ENCODE measurements at places on chromosomes 16 and 17.

DNA sequence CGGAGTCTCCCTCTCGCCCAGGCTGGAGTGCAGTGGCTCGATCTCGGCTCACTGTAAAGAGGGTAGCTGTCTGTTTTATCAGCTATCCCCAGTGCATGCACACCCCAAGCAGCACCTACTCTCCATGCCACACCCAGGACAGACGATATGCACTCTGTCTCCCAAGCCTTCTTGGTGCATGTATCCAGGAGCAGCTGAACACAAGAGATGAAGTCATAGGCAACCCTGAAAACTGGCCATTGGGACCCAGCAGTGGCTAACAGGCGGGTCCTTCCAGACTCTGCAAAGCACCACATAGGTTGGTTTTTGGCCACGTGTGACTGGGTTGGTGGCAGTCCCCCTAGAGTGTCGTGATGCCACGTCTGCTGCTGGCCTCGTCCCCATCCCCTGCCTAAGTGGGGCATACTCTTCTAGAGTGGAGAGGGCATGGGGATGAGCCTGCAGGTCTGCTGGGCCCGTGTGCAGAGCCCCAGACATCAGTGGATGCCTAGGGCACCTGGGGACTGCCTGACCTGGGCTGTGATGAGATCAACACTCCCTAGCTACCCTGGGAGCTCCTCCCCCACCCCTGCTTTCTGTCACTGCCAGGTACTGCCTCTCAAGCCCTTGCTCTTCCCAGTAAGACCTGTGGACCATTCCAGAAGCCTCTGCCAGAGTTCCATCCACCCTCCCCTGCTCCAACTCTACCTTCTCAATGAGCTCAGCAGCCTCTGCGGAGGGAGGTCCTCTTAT lies 9.3 kb downstream of the PDE6G start:
- no peak for DNase-seq

- DNase-seq, result no peak
These were observed 22.4 kb upstream of the MEOX1 start for GRCh38 chr17:43683928-43684653.

DNA sequence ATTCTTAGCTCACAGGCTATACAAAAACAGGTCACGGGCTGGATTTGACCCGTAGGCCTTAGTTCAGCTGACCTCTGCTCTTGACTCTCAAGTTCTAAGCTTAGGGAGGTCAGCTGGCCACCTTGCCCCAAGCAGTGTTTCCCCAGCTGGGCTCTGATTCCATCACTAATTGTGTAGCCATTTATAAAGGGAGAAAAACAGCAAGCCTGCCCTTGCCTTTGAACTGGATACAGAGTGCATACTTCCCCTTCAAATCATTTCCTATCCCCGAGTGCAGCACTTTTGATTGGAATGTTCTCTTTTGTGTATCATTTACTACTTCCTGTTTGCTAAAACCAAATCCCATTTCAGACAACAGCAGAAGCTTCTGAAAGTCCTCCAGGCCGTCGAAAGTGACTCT lies 153.6 kb downstream of the KATNIP start:
- DNase-seq, result no peak

DNA sequence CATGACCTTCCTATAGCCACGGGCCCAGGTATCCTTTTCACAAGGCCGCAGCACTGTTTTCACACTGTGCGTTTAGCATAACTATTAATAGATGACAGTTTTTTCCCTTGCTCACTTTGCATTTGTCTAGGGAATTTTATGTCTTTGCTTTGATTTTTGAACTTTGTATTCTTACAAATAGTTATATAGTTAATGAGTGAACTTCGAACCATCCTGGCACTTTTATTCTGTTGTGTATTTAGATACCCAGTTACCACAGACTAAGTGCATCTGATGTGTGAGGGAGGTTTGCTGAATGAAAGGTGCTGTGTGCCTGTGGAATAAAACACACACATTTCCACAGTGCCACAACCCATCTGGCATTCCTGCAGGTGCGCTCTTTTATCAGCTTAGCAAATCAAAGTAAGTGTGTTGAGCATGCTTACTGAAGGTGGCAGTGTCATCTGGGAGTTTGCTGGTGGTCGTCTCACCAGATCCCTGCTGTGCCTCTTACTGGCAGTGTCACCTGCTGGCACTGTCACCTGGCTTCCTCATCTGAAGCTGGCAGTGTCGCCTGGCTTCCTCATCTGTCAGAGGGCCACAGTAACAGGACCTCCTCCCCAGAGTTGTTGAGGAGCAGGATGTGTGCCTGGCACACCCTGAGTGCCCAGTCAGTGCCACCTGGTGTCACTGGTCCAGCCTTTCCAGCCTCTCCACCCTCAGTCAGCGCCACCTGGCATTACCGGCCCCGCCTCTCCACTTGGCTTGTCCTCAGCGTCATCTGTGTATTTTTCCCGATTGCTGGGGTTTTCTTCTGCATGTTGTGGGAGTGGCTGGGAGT lies 37.6 kb downstream of the USP10 start:
- DNase-seq, result no peak

DNA sequence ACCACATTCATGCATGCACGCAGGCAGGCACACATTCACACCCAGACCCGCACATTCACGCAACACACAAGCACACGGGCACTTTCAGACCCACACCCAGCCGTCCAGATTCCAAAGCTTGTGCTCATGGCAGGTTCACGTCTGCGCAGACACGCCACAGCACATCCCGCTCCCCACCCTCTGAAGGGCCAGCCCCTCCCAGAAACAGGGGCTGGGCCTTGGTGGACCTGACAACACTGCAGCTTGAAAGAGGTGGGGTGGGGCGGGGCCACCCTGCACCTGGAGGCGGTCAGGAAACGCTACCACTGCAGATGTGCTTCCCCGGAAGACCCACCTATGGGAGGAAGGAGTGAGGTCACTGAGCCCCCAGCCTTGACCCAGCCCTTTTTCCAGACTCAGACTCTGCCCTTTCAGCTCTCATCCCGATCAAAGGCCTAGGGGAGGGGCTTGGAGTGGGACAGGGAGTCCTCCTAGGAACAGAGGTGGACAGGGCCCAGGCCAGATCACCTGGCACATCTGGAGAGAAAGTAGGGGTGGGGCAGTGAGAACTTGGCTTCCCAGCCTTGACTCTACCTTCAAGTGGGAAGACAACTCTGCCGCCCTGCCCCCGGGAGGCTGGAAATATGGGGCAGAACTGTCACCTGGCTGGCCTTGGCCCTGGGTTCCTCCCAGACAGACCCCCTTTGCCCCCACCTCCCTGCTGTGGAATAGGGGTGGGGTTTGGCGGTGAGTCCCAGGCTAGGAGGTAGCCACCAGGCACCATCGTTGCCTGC lies 11.0 kb downstream of the P3H4 start:
- peak; percentile 97 for DNase-seq

DNA sequence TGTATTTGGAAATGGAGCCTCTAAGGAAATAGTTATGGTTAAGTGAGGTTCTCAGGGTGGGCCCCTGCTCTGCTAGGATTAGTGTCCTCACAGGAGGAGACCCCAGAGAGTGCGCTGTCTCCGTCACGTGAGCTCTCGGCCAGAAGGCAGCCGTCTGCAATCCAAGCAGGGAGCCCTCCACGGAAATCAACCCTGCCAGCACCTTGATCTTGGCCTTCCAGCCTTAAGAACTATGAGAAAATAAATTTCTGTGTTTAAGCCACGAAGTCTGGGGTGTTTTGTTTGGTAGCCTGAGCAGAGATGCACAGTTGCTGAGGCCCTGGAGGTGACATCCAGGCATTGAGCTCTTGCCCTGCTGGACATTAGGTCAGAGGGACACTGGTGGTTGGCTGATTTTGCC lies 32.4 kb upstream of the GSE1 start:
- DNase-seq, result no peak

GRCh38 chr16:55571-56136 lies 2.0 kb downstream of the SNRNP25 start:
- DNase-seq, result no peak

- no peak for DNase-seq
These were observed 30.2 kb downstream of the PLCD3 start for GRCh38 chr17:45101883-45102811.

DNA sequence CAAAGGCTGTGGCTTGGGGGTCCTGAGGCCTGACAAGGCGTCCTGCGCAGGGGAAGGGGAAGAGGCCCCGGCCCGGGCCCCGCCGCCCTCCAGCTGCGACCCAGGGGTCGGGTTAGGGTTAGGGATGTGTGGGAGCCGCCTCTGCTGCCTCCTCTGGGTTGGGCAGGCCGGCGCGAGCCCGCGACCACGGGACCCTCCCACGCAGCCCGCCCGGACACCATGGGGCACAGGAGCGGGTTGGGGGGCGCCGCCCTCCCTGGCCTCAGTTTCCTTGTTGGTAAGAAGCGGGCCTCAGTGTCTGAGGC lies 386 bp downstream of the CIAO3 start:
- no peak for DNase-seq

DNA sequence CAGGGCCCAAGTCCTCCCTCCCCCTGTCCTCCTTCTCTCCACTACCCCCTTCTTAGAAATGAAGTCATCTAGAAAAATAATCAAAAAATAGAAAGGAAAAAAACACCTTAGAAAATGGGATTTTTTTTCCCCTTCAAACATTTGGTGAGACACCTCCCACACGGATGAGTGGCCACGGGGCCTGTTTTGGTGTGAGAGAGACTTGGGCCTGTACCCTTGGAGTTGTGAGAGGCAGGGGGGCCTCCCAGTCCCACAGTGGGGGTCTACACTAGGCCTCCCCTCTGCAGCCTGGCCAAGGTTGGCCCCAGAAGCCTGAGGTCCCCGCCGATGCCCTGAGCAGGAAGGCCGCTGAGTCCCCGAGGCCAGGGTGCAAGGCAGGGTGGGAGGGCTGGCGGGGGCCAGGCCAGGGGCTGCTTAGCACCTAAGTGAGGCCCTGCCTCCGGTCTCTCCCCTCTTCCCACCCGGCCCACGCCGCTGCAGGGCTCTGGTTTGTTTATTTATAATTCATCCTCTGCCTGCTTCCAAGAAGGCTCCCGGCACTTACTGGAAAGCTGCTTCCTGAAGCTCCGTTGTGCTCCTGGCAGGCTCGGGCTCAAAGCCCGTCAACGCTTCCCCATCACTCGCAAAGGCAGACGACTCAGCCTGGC lies 26.4 kb downstream of the NPTX1 start:
- no peak for DNase-seq

DNA sequence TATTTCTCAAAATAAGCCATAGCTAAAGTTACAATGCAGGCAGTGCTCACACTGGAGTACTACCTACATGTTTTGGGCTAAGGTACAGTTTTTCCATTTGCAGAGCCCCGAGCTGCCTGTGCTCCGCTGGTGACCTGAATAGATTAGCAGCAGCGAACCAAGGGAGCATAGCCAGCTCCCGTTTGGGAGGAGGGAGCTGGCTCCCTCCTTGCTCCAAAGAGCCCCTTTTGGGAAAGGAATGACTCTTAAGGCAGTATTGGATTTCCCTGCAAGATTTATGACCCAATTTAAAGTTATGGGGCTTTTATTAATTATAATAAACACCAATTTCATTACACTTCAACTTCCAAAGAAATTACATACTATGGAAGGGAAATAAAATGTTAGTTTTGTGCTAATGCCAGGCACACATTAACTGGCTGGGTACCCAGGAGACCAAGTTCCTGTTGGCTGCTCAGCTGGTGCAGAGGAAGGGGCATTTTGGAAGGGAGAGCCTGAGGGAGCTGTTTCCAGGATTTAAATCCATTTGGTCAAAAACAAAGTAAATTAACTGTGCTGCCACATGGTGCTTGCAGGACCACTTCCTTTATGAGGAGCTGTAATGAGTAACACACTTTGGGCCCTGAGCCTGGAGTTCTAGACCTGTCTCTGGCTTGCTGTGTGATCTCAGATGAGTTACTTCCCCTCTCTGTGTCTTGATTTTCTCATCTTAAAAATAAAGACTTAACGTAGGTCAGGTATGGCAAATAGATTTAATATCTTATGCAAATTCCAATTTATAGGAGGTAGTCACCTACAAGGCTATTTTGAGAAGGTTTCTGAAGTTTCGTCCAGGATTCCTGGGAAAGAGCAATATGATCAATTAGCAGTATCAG lies 362.1 kb upstream of the CCL2 start:
- DNase-seq, result no peak

DNA sequence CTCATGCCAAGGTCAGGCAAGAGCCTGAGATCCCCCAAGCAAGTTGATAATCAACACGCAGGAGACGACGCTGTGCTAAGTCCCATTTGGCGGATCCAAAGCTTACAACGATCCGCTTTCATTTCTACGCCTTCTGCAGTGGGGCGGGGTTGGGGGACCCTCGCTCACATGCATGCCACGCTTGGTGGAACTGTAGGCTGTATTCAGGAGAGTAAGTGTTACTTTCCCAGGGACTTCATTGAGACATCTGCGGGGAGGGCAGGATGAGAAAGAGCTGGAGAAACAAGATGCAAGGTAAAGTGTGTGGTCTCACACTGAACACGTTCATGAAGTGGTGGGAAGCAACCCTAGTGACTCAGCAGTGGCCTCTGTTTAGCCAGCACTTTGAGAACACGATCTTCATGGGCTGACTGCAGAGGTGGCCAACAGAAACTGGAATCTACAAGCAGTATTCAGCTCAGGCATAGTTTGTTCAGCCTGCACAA lies 100.5 kb downstream of the XYLT1 start:
- DNase-seq, result no peak

DNA sequence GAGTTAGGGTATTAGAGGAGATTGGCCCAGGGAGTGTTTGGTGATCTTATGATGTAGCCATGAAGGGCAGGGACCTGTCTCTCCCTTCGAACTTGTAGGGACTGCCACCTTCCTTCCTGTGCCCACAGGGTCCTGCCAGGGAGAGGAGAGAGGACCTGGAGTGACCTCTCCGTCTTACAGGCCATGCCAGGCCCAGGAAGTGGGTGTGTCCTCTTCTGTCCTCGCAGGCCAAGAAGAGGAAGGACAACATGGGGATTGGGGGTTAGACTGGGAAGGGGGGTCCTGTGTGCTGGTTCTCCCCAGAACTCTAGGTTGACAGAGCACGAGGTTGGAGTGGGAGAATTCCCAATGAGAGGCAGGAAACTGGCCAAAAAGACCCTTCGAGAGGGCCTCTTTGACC lies 43.4 kb upstream of the TAC4 start:
- DNase-seq, result no peak

DNA sequence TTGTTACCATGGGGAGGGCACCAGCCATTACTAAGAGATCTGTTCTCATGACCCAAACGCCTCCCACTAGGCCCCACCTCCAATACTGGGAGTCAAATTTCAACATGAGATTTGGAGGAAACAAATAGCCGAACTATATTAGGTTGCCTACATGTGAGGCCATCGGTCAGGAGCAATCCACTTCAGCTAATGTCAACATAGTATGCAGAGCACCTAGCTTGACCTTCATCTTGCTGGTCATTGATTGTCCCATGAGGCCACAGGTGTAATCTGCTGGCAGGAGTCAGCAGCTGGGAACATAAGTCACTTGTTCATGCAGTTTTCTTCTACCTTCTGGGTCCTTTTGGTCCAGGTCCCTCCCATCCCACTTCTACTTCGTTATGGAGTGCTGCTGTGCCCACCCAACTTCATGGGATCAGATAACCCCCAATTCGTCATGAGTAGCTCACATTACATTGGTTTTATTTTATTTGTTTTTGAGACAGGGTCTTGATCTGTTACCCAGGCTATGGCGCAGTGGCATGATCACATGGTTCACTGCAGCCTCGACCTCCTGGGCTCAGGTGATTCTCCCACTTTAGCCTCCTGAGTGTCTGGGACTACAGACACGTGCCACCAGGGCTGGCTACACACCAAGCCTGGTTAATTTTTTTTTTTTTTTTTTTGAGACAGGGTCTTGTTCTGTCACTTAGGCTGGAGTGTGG lies 5.9 kb upstream of the KPNA2 start:
- no peak for DNase-seq

GRCh38 chr17:1030684-1031532 lies 34.0 kb downstream of the TIMM22 start:
- no peak for DNase-seq

- no peak for DNase-seq
These were observed 2.3 kb downstream of the ENKD1 start for GRCh38 chr16:67664258-67664657.

- DNase-seq, result peak; percentile 85
These were observed 46.3 kb downstream of the DNAH9 start for GRCh38 chr17:11644265-11645212.

- peak; percentile 40 for DNase-seq
These were observed 2.3 kb downstream of the NAT9 start for GRCh38 chr17:74773871-74774286.

Measured in kidney tubule cell (primary cell).